ENCODE measurements at places on chromosomes 13 and 19.
A peak's percentile ranks its signal among the peaks of the same experiment; 100 is the strongest.

DNA sequence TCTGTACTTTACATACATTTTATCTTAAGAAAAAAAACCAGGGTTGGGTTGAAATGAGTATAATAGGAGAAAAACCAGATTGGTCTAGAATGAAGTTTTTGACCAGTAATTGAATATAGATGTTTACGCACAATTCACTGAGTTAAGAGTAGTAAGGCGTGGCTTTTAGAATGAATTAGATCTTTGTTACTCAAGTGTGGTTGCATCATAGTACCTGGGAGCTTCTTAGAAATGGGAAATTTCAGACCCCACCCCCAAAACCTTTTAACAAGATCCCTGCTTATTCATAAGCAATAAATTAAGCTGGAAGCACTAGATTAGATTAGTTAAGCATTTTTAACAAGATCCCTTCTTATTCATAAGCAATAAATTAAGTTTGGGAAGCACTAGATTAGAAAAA, 28.7 kb upstream of the LMO7 start:
- DNase-seq, result no peak

DNA sequence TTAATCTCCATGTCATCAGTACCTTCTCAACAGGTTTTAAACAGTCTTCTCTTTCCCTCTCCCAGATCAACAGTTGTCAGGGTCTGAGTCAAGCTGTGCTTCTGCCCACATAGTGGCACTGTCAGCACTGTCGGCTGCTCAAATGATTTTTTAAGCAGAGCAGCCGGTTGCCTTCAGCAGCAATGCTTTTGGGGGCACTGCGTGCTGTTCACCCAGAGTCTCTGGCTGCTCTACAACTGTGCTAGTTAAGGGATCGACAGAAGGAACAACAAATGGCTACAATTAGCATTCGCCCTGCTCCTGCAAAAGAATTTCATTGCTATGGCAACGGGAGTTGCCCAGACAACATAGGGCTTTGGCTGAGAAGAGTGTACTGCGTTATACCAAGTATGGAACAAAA, 412.9 kb downstream of the DIAPH3 start:
- DNase-seq, result no peak

DNA sequence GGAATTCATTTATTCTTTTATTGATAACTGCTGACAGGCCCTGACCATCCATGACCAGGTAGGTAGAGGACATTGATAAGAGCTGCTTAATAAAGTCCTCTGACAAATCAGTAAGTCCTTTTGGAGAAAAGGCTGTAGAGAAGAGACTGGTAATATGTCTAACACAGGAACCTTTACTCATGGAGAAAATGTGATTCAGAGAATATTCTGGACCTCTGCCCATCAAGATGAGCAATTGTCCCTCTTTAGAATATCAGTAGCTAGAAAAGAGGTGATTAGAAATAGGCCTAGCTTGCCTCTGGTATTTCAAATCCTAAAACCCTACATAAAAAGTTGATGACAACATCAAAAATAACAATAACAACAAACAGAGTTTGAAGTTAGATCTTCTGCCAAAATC, 642.3 kb downstream of the TBC1D4 start:
- no peak for DNase-seq

- DNase-seq, result no peak
Observed at GRCh38 chr13:111859354-111860230, 207.4 kb upstream of the SOX1 start.

DNA sequence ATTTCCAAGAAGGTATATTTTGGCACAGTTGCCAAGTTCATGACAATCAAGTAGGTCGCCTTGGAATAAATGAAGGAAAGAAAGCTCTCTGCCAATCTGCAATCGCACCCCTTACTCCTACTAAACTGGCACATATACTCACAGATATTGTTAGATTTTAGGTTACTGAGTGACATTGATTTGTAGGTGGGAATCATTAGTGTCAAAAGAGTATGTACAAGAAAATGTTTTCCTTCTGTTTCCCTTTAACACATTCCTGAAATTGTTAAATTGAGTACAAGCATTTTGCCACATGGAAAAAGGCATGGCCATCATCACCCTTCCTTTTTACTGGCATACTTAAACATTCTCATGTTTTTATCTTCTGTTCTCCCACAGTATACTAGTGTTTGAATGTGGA, 2868.3 kb upstream of the PCDH20 start:
- no peak for DNase-seq

- DNase-seq, result no peak
Observed at GRCh38 chr13:111410232-111411021, 90.0 kb downstream of the TEX29 start.

DNA sequence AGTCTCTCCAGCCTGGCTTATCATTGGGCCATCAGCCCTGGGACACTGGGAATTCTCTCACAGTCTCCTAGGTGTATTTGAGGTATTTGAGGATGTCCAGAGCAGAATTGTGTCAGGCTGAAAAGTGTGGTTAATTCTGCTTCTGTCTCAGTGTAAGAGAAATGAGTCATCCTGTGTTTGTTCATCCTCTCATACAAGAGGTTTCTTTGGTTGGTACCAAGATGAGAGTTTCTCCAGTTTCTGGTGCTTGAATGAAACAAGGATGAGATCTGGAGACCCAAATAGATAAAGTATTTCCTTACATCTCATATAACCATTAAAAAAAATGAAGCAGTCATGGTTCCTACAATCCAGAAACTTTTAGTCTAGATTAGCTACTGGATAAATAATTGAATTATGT, 7.7 kb downstream of the ZNF253 start:
- no peak for DNase-seq

GRCh38 chr13:48626726-48627451, 26.8 kb upstream of the CYSLTR2 start:
- DNase-seq, result no peak

DNA sequence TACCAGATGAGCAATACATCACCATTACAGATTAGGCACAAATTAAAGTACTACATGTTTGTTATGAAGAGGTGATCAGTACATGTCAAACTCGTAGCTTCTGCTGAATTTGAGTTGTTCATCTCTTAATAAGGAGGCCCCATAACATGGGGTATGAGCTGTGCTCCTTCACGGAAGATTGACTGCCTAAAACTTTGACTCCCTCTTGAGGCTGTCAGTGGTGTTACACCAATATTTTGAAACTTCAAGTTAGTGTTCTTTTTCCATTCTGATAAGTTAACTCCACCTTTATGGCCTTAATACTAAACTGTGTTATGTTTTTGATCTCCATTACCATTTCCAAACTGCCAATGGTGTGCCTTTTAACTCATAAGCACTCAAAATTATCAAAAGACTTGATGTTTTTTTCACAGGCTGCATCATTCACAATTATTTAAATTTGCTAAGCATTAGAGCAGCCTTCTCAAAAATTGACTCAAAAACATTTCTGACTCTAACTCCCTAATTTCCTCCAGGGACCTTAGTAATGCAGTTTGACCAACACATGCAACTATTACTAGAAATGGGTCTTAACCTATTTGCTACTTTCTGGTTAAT, 1591.5 kb downstream of the PCDH9 start:
- peak; percentile 59 for DNase-seq

- no peak for DNase-seq
Observed at GRCh38 chr19:6393983-6394412, 1.0 kb upstream of the GTF2F1 start.

- DNase-seq, result no peak
Observed at GRCh38 chr13:32830336-32831031, 185.7 kb upstream of the KL start.

DNA sequence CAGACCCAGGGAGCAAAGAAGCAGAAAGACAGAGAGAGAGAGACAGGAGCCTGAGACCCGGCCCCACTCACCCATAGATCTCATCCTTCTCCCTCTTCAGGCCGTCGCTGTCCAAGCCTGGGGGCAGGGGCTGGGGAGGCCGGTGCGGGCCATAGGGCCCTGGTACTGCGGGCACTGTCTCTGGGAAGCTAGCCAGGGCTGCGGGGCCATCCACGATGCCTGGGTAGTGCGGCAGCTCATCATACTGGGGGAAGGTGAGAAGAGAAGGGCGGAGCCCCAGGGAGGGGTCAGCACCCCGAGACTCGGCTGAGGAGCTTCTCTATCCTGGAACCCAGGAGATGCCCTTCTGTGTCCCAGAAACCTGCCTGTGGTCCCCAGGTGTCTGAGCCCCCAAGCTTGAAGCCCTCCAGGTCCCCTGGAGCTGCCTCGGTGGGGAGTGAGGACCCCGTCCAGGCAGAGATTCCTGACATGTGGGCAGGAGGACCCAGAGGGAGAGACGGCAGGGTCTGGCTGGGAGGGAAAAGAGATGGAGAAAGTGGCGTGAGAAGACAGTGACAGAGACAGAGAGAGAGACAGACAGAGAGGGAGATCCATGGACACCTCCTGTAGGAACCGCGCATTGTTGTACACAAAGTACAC, 2.1 kb downstream of the MEIS3 start:
- no peak for DNase-seq

- DNase-seq, result no peak
Observed at GRCh38 chr19:38055655-38056521, 148.9 kb downstream of the SIPA1L3 start.

DNA sequence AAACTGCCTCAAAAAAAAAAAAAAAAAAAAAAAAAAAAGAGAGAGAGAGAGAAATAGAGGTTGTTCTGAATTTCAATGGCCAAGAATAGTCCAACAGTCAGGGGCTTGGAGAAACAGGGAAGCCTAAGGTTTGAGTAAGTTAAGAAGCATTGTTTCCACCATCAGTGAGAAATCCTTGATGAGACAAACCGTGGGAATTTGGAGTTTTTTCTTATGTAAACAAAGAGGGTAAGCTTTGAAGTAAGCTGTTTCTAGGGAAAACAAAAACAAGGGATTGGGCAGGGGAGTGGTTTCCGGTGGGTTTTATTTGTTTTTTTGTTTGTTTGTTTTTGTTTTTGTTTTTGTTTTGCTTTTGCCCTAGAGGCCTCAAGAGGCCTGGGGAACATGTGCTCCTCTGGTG, 11.2 kb upstream of the ERVV-1 start:
- DNase-seq, result no peak

DNA sequence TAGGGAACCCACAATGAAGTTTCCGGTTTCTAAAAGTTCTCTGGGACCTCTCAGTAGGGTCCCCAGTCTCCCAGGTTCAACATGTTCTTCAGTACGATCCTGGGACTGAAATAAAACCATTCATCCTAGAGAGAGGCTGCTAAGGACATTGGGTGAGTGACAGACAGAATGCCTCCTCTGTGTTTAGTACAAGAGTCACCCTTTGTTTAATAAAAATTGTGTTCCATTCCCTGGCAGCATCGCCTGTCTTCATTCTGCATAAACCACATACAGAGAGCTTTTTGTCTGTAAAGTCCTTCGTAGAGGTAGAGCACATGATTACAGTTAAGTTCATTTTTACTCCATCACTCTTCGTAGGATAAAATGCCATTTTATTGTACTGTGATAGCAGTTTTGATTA, 95.3 kb upstream of the GPR12 start:
- DNase-seq, result no peak

DNA sequence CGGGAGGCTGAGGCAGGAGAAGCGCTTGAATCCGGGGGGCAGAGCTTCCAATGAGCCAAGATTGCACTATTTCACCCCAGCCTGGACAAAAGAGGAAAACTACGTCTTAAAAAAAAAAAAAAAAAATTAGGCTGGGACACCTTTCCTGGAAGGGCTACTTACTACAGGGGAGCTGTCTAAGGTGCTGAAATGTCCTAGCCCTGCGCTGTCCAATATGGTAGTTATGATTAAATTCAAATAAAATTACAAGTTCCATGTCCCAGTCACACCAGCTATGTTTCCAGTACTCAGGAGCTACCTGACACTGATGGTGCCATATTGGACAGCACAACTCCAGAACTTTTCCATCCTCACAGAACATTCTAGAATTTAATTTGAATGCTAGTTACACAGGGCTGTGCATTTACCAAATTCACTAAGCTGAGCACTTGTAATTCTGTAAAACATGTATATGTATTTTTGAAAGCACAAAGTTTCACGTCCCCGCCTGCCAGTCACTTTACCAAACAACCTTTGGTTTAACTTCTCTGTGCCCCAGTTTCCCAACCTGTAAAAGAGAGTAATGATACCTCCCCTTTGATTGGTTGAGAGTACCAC, 9.2 kb upstream of the ZSCAN22 start:
- peak; percentile 39 for DNase-seq

All from hematopoietic multipotent progenitor cell (in vitro differentiated cells).